ENCODE measurements at places on chromosomes 1 and 21.

- DNase-seq: no peak
Measured at GRCh38 chr1:160371346-160371631, 4.4 kb downstream of the NHLH1 start.

DNA sequence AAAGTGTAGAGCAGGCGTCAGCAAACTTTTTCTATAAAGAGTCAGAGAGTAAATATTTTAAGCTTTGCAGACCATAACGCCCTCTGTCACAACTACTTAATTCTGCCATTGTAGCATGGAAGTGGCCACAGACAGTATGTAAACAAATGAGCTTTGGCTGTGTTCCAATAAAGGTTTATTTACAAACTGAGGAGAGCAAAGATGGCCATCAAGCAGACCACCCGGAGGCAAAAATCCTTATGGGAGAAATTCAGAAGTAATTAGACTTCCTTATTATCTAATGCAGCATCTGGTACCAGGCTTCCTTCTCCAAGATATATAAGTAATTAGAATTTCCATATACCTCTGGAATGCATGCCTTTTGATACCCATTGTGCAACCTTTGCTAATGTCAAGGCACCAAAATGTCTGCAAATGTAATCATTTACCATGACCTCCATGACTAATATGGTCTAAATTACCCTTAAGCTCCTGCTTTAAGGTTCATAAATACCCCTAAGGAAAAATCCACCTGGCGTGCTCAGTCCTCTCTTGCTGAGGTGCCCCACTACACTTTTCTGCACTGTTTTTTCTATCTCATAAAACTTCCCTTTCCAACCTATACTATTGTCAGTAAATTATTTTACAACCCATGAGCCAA, 377.8 kb downstream of the MATN1 start:
- no peak for DNase-seq

DNA sequence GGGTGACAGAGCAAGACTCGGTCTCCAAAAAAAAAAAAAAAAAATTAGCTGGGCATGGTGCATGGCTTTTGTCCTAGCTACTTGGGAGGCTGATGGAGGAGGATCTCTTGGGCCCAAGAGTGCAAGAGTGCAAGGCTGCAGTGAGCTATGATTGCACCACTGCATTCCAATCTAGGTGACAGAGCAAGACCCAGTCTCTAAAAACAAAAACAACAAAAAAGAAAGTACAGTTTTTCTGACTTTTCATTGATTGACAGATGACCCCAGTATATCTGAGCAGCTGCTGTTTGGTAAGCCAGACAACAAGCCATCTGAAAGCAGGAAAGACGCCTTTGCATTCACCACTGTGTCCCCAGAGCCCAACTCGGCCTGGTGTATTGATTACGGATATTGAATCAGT, 10.9 kb upstream of the DPT start:
- no peak for DNase-seq

- DNase-seq: no peak
Measured at GRCh38 chr1:75426688-75427087, 184.2 kb downstream of the SLC44A5 start.

DNA sequence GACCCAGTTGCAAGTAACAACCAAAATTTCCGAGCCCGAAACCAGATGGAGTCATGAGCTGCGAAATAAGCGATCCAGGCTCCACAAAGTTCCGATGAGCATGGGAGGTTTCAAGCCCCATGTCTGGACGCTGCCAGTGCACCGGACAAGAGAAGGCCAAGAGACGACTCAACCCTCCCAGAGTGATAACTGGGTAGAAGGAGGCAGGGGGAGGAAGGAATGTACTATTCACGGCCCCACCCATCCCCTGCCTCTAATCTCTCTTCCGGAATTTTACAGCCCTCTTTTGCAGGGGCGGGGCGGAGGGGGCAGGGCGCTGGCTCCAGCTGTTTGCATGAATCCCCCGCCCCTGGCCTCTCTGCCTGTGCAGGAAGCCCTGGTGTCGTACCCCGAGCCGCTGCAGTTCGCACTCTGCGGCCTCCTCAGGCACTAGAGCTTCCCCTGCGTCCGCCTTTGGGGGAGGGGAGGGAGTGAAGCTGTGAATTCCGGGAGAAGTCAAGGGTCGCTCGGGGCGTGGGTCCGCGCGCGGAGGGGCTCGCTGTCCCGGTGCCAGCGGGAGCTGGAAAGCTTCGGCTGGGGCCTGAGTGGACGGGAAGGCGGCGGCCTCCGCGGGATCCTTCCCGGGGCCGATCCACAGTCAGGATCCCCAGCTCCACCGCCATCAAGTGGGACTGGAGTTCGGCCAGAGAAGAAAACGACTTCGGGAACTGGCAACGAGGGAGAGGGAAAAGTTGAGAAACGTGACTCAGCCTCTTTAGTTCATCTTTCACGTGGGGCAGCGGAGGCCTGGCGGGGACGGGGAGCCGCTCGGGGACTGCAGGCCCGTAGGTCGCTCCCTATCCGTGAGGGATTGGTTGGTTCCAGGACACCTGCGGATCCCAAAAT, 6.3 kb upstream of the PTP4A2 start:
- peak; percentile 48 for DNase-seq

- DNase-seq: no peak
Measured at GRCh38 chr1:95197616-95198252, 36.3 kb upstream of the RWDD3 start.

DNA sequence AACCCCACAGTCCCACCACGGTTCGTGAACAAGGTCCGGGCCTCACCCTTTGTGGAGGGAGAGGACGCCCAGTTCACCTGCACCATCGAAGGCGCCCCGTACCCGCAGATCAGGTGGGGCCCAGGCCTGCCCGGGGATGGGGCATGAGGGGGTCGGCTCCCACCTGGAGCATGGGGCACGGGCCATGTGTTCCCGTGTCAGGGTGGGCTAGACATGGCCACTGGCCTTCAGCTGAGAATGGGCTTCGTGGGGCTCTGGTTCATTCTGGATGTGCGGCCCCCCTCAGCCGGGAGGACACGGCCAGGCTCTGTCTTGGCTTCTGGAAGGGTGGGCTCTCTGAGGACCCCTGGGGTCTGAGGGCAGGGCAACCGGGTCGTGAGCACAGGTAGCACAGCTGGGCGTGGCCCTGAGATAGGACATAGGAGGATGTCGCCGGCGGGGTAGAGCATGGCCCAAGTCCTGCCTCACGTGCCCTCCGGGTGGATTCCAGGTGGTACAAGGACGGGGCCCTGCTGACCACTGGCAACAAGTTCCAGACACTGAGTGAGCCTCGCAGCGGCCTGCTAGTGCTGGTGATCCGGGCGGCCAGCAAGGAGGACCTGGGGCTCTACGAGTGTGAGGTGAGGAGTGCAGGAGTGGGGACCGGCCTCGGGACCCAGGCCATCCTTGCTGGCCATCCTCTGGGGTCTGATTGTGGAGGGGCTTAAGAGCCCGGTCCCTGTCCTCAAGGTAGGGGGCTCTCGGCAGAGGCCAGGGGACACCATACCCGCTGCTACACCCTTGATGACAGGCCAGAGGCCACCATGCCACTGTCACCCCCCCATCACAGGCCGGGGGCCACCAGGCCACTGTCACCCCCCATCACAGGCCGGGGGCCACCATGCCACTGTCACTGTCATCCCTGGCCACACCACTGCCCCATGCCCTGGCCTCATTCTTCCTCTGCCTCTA, 55.5 kb downstream of the TRIM11 start:
- DNase-seq: no peak

- DNase-seq: no peak
Measured at GRCh38 chr1:224069138-224069537, 44.8 kb upstream of the FBXO28 start.

- DNase-seq: no peak
Measured at GRCh38 chr1:231526536-231526935, 1.9 kb upstream of the TSNAX start.

GRCh38 chr21:15732290-15732995, 2.7 kb downstream of the USP25 start:
- DNase-seq: no peak

- no peak for DNase-seq
Measured at GRCh38 chr1:245671966-245672767, 517.4 kb downstream of the KIF26B start.

DNA sequence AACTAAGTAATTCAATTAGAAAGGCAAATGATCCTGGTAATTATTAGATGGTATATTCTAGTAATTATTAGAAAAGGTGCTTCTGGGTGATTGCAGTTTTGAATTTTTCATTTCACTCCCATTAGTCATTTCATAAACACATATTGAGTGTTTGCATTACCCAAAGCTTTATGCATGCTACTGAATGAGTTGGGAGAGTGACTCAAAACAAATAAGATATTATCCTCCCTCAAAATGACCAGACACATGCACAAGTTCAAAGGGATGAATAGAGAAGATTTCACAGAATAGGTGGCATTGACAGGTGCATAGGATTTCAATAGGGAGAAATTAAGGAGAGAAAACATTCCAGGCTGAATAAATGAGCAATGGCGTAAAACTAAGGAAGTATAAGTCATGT, 84.7 kb downstream of the PHTF1 start:
- no peak for DNase-seq
